Progenitor cell of endocrine pancreas (in vitro differentiated cells): ENCODE measurements at places on chromosomes 1 and 21. TPM values are rescaled to one million over a fixed set of nuclear protein-coding genes. Genes with fewer than 3 reads are reported as not detected.

DNA sequence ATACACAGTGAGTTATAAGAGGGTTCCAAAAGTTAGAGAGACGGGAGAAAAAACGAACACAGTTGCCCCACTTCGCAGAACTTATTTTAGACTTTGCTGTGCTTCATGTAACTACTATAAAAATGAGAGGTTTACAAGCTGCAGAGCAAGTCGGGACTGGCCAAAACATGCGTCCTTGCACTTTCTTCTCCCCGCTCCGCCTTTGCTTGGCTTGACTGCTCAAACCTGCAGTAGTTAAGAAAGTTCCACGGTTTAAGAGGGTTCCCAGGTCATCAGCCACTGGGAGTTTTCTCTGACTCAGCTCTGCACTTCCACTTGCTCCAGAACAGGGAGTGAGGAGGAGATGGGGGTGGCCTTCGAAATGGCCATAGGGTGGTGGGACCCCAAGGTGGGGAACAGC is 36.2 kb downstream of the CLIC6 start:
- no peak overlapping the region for H3K4me3 ChIP-seq
- no peak for DNase-seq
- no peaks in the 10 kb centered on the region for H3K4me1 ChIP-seq
- peaks cover 5% of the 10 kb centered on the region for H3K27me3 ChIP-seq

DNA sequence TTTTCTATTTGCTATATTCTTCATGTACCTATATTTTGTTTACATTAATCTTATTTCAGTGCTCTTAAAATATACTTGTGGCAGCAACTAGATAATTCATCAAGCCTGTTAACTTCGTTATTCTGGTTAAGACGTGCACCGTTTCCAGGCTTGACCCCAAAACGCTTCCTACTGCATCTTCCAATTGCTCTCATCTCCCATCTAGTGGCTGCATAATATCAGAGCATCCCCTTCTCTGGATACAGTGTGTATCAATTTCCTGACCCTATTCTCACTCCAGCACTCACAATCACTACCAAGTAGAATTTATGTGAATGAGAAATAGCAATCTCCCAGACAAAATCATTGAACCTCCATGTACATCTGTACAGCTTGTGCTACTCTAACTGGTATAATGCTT is 1280.3 kb upstream of the B3GALT2 start:
- H3K27me3 ChIP-seq, result no peaks in the 10 kb centered on the region
- no peak overlapping the region for H3K27ac ChIP-seq
- H3K4me3 ChIP-seq, result no peak overlapping the region
- H3K36me3 ChIP-seq, result no peaks in the 10 kb centered on the region

- no peaks in the 10 kb centered on the region for H3K36me3 ChIP-seq
- peaks cover 9% of the 10 kb centered on the region for H3K4me1 ChIP-seq
- no peak overlapping the region for H3K4me3 ChIP-seq
- H3K27ac ChIP-seq, result no peak overlapping the region
- DNase-seq, result no peak
- H3K27me3 ChIP-seq, result peaks cover 18% of the 10 kb centered on the region
Measured at GRCh38 chr1:165328136-165328535, 28.4 kb downstream of the LMX1A start.

DNA sequence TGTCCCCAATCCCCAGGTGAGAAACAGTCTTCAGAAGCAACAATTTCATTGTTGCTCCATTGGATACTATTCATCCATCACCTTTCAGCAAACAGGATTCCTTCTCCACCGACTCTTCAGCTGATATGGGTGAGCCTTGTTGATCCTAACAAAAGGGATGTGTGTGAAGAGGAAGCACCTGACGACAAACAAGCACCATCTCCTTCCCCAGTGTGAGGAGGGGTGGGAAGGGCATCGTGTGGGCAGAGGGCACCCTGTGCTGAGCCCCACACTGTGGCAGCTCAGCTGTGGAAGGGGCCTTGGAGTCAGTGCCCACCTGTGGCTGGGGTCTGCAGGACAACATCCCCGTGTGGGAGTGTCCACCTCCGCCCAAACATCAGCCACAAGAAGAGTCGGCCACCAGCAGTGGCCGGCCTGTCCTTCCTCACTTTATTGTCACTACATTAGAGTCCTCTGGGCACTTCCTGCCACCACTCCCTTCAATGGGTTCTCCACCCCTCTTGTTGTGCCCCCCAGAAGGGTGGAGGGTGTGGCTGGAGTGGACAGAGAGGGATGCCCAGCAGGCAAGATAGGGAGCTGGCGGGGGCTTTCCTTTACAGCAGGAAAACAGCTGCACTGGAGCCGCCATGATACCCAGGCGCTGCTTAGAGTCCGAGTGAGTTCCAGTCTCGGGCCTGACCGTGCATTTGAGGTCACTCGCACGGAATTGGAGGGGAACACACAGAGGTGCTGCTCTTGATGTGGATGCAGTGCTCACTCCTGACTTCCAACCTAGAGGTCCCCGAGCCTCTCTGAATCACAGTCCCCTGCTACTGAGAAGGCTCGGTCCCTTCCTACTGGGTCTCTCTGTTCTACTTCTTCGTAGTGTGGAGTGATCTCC is 40.9 kb downstream of the VPS26C start:
- peaks cover 10% of the 10 kb centered on the region for H3K4me1 ChIP-seq
- peaks cover 58% of the 10 kb centered on the region for H3K36me3 ChIP-seq
- no peak overlapping the region for H3K4me3 ChIP-seq
- no peak overlapping the region for H3K27ac ChIP-seq

DNA sequence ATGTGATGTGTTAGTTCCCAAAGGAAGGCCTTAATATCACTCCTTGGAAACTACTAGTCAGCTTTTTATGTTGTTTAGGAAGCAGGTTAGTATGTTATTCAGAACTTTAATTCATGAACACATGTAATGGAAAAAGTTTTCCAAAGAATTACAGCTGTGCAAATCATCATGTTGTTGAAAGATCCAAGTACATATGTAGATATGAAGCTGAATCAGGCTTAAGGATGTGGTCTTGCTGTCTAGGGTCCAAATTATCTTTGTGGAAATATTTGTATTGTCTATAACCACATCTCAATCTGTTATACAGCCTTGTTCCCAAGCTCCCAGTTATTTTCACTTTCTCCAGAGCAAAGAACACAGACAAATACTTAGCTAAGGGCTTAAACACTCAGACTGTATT is 231.6 kb downstream of the TPR start:
- no peak overlapping the region for H3K4me3 ChIP-seq
- H3K27me3 ChIP-seq, result no peaks in the 10 kb centered on the region
- H3K27ac ChIP-seq, result no peak overlapping the region
- no peaks in the 10 kb centered on the region for H3K36me3 ChIP-seq
- H3K4me1 ChIP-seq, result no peaks in the 10 kb centered on the region

- H3K36me3 ChIP-seq, result no peaks in the 10 kb centered on the region
- H3K27me3 ChIP-seq, result peaks cover 9% of the 10 kb centered on the region
- H3K4me1 ChIP-seq, result no peaks in the 10 kb centered on the region
- H3K27ac ChIP-seq, result no peak overlapping the region
- no peak for DNase-seq
Measured at GRCh38 chr1:36109041-36109679, 15.9 kb downstream of the COL8A2 start.

DNA sequence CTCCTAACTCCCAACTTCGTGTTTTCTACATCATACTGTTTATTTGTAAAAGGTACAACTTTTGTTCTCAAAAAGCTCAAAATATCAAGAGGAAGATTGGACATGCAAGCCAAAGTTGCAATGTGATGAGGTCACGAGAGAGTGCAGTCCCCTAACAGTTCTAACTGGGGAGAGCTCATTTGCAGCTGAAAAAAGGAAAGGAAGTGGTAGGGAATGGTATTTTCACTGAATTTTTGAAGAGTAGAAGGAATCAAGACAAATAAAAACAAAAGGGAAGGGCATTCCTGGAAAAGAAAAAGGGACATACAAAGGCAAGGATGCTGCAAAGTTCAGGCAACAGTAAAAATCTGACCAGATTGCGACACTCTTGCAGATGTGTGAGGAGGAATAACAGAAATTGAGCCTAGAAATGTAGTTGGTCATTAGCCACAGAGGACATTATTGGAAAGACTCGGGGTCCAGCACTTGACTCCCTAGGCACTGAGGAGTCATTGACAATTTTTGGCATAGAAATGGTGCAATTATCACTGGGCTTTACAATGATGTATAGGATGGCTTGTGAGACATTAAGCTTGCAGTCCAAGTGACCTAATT is 67.9 kb downstream of the TBX15 start:
- no peak for DNase-seq
- peaks cover 20% of the 10 kb centered on the region for H3K27me3 ChIP-seq
- peaks cover 1% of the 10 kb centered on the region for H3K4me1 ChIP-seq
- no peak overlapping the region for H3K27ac ChIP-seq
- H3K4me3 ChIP-seq, result no peak overlapping the region
- no peaks in the 10 kb centered on the region for H3K36me3 ChIP-seq

SLC45A1 gene
- 0.60 and 0.86 TPM in 2 replicates for total RNA-seq

SH3BGR gene
- 2.2 and 2.7 TPM in 2 replicates for total RNA-seq

RRP15 gene
- 24.6 and 25.3 TPM in 2 replicates for total RNA-seq
